ENCODE measurements at places on chromosomes 2 and 18. TPM values are rescaled to one million over a fixed set of nuclear protein-coding genes. Genes with fewer than 3 reads are reported as not detected.

ACTG2 gene
- 0.26 TPM for total RNA-seq

DNA sequence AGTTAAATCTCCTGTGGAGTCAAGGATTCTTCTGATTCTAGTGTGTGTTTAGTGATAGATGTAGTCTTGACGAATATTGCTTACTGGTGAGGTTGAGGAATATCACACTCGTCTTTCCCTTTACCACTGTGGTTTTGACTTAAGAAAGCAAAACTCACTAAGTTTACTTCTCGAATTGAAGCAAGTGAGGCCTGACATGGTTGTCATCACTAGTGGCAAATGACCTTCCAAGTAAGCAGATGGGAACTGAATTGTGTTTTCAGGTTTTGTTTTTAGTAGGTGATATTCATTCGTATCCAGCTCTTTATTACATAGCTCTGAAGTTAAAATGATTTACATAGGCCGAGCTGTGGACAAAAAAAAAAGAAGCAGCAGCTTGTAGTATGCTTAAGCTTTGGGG lies 20.6 kb upstream of the DSG4 start:
- no peak overlapping the region for H3K27ac ChIP-seq
- no peaks in the 10 kb centered on the region for H3K4me1 ChIP-seq
- H3K4me3 ChIP-seq = no peak overlapping the region
- no peaks in the 10 kb centered on the region for H3K27me3 ChIP-seq

ABCG5 gene
- not detected for total RNA-seq

- no peak for DNase-seq
- no peak overlapping the region for H3K27ac ChIP-seq
- H3K4me1 ChIP-seq = no peaks in the 10 kb centered on the region
- H3K4me3 ChIP-seq = no peak overlapping the region
These were observed 987.2 kb upstream of the CELF4 start for GRCh38 chr18:38552732-38553321.

HOXD9 gene
- total RNA-seq = not detected

DNA sequence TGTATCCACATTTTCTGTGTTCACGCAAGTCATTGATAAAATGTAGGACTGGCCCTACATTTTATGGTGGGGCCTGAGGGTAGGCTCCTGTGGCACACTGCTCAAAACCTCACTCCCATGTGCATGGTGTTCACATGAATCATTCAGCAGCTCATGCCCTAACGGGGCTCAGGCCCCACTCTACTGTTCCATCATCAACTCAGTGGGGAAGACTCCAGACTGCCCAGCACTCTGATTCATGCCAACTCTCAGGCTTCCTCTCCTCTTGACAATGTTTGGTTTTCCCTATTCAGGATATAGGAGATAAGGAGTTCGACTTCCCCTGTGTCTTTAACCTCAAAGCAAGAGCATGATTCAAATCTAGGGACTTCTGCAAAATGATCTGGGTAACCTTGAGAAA lies 92.0 kb upstream of the BOD1L2 start:
- no peak overlapping the region for H3K4me3 ChIP-seq
- peaks cover 7% of the 10 kb centered on the region for H3K27me3 ChIP-seq
- H3K27ac ChIP-seq = no peak overlapping the region
- no peak for DNase-seq
- no peaks in the 10 kb centered on the region for H3K36me3 ChIP-seq
